BJ (cell line): ENCODE measurements at places on chromosomes 7 and 10.
A peak's percentile ranks its signal among the peaks of the same experiment; 100 is the strongest.

- DNase-seq = no peak
These were observed 46.4 kb downstream of the CSTF2T start for GRCh38 chr10:51653025-51653424.

GRCh38 chr7:81128011-81128410 is 209.2 kb upstream of the SEMA3C start:
- DNase-seq = no peak

GRCh38 chr7:104185346-104185745 is 22.5 kb downstream of the ORC5 start:
- DNase-seq = no peak

DNA sequence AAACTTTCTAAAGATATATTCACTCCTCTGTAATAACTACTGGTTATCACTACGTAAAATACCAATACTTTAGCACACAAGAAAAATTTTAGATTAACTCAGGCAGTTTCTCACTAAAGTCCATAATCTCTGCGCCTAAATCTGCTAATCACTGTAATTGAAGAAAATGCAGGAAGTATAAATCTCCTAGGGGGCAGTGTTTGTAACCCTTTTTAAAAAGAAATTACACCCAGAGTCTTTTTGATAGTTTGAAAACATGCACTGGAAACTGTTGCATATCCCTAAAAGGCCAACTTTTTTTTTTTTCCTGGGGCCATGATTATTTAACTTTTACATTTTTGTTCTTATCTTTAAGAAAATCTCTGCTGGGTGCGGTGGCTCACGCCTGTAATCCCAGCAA is 209.6 kb downstream of the KIAA1217 start:
- DNase-seq = no peak

DNA sequence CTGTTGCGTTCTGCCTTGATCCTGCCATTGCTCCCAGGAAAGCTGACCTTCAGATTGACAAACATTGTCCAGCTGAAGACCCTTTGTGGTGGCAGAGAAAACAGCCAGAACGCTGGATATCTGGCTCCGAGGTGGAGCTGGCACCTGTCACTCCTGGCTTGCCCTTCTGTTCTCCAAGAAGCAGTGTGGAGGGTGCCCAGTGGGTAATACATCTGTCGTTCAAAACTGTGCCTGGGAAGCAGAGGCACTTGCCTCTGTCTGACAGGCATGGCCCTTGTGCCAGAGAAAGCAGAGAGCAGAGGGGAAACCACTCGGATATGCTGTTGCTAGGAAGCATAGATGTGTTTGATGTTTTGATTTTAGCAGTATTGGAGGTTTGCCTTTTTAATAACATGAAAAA is 231.4 kb downstream of the BMPER start:
- DNase-seq = no peak

GRCh38 chr7:19617901-19618300 is 90.9 kb downstream of the POLR1F start:
- no peak for DNase-seq

GRCh38 chr7:27138985-27139333 is 4.5 kb downstream of the HOXA5 start:
- DNase-seq = no peak

DNA sequence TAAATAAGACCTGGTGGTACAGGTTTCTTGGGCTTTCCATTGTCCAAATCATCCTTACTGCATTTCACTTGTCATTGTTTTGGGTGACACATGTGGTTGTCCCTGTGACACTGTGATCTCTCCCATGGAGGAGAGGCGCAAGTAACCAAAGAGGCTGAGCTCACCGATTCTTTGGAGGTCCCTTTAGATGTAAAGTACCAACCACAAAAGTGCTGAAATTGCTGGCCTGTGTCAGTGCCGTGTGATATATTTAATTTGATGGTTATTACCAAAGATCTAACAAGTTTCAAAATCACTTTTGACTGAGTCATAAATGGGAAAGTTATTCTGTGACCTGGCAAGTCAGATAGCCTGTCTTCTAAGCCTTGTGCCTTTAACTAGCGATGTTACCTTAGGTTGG is 19.4 kb downstream of the MCM10 start:
- DNase-seq = no peak

DNA sequence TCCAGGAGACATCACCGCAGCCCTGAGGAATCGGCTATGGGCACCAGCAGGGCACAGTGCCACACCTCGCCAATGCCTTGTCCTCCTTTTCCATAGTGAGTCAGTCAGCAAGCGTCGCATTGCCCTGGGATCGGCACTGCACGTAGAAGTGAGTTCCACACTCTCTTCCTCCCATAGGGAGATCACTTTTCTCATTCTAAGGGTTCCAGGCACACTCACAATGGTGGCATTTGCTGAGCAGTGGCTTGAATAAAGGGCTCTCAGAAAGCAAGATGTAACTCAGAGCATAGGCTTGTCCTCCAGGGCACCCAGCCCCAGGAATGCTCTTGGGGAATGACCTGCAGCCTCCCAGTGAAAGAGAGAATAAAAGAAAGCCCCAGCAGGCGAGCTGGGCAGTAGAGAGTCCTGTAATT is 1.1 kb upstream of the VIM start:
- no peak for DNase-seq

- no peak for DNase-seq
These were observed 247.3 kb downstream of the DIP2C start for GRCh38 chr10:442209-442608.

GRCh38 chr10:19656420-19657042 is 159.7 kb upstream of the PLXDC2 start:
- DNase-seq = no peak

- no peak for DNase-seq
These were observed 74.3 kb downstream of the SVOPL start for GRCh38 chr7:138626846-138627245.

DNA sequence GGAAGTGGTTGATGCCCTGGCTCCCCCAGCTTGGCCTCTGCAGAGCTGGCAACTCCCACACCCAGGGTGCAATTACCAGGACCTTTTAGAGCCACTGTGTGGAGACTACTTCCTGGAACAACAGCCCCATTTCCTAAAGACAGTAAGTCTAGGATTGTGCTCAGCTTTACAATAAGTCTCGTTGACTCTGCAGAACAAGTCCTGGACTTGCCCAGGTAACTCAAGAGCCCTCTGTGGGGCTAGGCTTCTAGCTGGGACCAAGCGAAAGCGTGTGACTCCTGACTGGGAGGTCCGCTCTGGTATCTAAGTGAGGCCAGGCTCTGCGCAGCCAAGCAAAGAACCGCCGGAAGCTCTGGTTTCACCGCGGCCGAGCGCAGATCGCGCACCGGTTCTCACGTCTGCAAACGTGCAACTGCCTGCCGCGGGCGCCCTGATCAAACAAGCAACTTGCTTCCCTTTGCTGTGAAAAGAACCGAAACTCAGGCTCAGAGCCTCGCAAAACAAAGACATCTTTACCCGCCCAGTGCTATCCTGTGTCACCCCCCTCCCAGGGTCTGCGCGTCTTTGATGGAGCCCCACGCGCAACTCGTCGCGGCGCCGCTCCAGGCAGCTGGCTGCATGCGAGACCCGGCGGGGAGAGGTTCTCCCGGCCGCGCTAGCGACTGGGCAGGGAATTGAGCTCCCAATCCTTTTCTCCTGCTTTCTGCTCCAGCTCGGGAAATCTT is 4.4 kb upstream of the PDLIM1 start:
- DNase-seq = no peak

DNA sequence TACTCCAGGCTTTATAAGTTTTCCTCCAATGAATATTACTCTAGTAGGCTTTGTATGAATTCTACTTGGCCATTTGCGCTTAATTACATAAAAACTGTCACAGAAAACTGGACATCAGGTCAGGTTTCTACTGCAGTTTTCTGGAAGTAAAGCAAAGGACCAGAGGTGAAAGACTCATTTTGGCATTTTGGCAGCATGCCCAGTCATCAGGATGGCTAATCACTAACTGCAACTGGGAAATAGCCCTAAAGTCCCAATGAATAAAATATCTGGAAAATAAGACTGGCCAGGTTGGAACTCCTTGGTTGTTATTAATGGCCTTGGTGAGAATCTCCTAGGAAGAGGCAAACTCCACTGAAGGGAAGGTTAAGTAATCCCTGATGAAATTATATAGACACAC is 75.5 kb downstream of the COPG2 start:
- no peak for DNase-seq

DNA sequence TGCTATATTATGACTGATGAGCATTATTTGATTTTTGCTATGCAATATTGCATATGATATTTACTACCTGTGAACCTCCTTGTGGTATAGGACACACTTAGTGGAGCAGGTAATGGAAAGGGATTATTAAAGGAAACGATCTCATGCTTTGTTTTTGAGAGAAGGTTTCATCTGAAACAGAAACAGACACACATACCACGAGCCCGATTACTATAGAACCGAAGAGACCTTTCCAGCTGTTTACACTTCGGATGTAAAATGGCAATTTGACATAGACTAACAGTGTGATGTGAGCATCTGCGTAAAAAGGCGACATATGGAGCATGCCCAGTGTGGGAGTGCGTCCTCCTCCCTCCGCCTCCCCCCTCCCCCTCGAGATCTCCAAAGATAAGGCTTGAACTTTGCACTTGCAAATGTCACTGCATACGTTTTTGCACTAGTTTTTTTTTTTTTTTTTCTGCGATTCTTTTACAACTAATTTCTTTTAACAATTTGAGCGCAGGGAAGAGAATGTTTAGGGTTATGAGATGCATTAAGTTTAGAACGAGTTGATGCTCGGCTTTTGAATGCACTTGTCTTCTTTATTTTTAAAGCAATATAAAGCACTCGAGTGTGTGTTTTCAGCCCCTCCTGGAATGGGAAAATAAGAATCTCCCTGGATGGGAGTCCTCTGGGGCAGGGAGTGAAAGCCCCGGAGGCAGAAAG is 251.0 kb downstream of the NSUN6 start:
- no peak for DNase-seq

DNA sequence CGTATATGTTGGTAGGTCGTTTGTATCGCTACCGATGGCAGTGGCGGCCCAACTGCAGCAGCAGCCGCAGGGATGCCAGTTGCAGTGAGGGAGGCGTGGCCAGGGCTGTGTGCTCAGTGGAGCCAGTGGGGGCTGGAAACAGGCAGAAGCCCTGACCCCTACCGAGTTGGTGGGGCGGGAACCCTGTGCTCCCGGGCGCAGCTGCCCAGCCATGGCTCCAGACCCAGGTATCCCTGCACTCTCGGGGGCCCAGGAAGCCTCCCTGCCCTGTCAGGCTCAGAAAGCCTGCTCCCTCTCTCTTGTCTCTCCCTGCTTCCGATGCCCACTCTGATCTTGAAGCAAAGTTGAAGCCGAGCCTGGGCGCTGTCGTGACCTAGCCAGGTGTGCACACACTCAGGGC is 78.6 kb upstream of the ITGB1 start:
- no peak for DNase-seq

DNA sequence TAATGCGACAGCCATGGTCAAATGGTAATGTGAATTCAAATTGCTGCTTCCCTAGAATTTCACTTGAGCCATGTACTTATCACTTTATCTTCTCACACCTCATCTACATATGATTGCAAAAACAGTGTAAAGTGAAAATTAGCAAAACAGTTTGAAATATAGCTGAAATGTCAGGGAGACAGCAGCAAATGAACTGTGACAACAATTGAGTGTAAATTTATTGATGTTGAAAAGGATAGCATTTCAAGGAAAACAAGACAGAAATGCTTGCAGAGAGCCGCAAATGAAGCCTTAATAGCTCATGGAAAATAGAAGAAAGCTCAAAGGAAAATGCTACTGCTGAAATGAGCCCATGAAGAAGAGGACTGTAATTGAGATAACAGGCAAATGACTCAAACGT is 516.2 kb upstream of the POT1 start:
- DNase-seq = no peak

DNA sequence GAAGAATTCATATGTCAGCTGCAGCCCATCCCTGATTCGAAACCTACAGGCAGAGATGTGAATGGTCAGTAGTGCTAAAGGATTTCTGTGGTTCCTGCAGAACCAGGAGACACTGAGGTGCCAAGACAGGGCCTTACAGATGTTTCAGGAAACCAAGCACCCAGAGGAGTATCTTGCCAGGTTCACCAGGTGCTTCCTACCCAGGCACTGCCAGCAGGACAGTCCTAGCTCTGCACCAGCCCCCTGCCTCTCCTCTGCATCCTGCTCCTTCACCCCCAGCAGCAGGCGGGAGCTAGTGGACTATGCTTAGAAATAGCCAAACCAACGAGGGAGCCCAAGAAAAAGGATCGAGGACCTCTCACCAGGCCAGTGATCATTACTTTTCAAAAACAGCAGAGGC is 4.2 kb upstream of the IKZF1 start:
- no peak for DNase-seq

DNA sequence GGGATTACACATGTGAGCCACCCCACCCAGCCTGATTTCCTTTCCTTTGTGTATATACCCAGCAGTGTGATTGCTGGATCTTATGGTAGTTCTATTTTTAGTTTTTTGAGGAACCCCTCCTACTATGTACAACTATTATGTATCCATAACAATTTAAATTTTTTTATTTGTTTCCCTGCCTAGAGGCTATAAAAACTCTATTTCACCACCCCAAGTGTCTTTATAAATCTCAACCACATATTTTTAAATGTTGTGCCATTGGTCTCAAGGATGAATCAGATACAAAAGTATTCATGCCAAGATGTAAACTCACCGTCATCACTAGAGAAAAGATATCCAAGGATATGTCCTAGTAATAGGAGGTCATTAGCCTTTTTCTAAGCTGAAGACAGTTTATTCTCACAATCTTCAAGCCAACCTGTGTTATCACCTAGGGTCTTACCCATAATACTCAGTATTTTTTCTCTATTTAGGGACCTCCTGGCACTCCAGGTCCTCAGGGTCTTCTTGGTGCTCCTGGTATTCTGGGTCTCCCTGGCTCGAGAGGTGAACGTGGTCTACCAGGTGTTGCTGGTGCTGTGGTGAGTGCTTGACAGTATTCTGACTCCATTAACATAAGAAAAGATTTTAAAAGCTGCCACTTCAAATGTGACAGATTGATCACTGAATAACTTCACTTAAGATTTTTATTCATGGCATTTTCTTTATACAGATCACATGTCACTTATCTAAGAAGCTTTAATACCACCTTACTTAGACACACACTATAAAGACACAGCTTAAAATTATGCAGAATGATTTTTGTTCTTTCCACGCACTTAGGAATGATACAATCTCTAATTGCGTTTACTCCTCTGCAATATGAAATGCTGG is 29.4 kb downstream of the COL1A2 start:
- peak; percentile 89 for DNase-seq

DNA sequence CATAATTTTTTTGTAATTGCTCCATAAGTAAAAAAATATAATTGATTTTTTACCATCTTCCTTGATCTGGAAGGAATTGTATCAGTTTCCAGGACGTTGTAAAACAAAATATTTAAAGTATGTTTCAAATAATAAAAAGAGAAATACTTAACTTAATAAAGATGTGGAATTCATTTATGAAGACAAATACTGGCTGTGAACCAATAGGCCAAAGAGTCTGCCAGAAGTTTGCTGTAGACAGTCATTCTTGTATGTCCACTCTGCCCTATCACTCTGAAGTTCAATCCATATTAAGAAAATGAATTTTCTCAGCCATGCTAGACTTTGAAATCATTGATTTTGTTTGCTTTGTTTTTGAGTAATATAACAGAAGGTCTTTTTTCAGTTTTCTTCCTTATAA is 256.4 kb downstream of the TRIL start:
- peak; percentile 27 for DNase-seq

GRCh38 chr7:157875230-157876179 is 538.7 kb downstream of the DNAJB6 start:
- DNase-seq = no peak

GRCh38 chr7:29109899-29110298 is 36.4 kb downstream of the CPVL start:
- no peak for DNase-seq
